ENCODE measurements at places on chromosomes 6 and 20. TPM values are rescaled to one million over a fixed set of nuclear protein-coding genes. Genes with fewer than 3 reads are reported as not detected.

DNA sequence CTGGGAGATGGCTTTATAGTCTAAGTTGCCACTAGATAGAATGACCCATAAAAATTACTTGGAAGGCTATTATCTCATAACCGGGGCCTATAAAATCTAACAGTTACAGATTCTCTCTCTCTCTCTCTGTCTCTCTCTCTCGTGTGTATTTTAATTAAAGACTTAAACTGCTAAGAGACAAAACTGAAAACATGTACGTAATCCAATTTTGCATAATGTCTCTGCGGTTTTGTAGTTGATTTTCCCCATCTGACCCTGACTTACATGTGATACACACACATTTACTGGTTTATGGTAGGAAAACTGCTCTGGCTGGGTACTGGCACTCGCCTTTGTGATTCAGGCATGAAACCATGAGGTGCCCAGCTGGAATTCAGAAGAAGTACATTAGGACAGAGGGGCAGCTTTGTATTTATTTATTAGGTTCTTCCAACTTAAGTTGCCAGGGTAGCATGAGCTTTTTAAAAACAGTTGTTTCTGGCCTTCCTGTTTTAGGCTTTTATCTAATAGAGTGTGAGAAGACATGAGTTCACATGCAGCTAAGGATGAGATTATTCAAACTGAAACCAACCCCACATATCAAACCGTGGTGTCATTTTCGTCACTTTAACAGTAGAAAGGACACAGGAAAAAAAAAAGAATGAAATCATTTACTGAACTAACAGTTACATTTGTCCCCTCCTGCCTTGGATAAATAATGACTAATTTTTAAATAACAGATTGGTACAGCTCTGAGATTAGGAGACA is 182.5 kb downstream of the GMPR start:
- H3K27ac ChIP-seq: peak overlapping the region; percentile 94
- H3K36me3 ChIP-seq: no peaks in the 10 kb centered on the region
- H3K4me1 ChIP-seq: peaks cover 53% of the 10 kb centered on the region
- peak overlapping the region; percentile 58 for H3K4me3 ChIP-seq
- no peaks in the 10 kb centered on the region for H3K27me3 ChIP-seq

- H3K4me1 ChIP-seq: peaks cover 5% of the 10 kb centered on the region
- no peak overlapping the region for H3K4me3 ChIP-seq
- H3K27me3 ChIP-seq: no peaks in the 10 kb centered on the region
- H3K27ac ChIP-seq: no peak overlapping the region
These were observed 258.0 kb downstream of the ZFAND3 start for GRCh38 chr6:38077488-38078030.

DNA sequence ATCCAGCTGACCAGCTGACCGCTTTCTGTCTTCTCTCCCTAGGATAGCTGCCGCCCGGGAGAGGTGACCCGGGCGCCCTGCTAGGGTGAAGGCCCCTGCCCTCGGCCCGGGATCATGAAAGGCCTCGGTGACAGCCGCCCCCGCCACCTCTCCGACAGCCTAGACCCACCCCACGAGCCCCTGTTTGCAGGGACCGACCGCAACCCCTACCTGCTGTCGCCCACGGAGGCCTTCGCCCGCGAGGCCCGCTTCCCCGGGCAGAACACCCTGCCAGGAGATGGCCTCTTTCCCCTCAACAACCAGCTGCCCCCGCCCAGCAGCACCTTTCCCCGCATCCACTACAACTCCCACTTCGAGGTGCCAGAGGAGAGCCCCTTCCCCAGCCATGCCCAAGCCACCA is 109.7 kb upstream of the MYL9 start:
- H3K36me3 ChIP-seq: no peaks in the 10 kb centered on the region
- H3K27me3 ChIP-seq: peaks cover under 1% of the 10 kb centered on the region

DNA sequence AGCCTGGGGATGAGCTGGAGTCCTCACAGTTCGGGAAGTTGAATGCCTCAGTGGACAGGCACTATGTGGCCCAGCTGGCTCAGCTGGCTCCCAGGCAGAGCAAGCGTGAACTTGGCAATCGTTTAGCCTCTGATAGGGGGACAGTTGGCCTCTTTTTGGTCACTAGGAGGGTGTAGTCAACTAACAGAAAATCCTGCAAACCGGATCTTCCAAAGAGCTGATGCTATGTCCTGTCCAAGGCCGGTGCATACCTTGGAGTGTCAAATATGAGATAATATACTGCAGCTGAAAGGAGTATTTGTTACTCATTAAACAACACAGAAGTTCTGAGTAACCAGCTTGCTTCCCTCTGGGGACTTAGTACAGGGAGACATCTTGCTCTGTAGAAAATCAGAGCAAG is 126.2 kb upstream of the EXOC2 start:
- H3K36me3 ChIP-seq: no peaks in the 10 kb centered on the region
- peaks cover 30% of the 10 kb centered on the region for H3K27me3 ChIP-seq
- H3K4me3 ChIP-seq: no peak overlapping the region
- no peak overlapping the region for H3K27ac ChIP-seq
- DNase-seq: no peak

Gene HINT3
- total RNA-seq: 8.1 TPM

Gene ADNP
- 86.1 TPM for total RNA-seq

Gene DNMT3B
- total RNA-seq: 1.6 TPM

Gene ANKRD66
- total RNA-seq: not detected

Gene WFDC11
- total RNA-seq: not detected

Gene DNAH8
- 0.02 TPM for total RNA-seq
